ENCODE measurements at places on chromosomes 3 and 15.

DNA sequence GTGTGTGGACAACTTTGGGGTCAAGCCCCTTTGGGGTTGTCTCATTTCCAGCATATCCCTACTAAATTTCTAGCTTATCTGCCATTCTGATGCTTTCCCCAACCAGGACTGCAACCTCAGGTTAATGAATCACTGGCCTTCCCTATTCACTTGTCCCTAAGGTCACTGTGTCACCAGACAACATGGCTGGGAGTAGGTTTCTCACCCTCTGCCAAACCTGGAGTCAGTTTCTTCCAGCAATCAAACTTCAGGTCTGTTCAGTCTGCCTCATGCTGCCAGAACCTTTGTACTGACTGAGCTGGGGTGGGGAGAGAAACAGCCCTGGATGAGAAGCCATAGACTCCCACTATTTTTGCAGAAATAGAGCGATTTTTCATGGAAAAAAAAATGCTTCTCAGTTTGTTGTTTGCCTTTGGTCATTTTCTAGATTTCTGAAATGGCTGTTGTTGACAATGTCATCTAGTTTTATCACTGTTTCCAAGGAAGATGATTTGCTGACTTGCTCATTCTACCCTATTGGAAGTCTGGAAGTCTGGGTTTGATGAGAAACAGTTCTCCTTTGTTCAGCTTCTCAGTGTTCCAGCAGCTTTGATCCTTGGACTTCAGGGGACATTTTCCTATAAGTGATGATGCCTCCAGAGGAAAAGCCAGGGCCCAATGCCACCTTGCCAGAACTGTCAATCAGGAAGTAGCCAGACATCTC, 74.8 kb upstream of the IL12A start:
- DNase-seq: no peak

DNA sequence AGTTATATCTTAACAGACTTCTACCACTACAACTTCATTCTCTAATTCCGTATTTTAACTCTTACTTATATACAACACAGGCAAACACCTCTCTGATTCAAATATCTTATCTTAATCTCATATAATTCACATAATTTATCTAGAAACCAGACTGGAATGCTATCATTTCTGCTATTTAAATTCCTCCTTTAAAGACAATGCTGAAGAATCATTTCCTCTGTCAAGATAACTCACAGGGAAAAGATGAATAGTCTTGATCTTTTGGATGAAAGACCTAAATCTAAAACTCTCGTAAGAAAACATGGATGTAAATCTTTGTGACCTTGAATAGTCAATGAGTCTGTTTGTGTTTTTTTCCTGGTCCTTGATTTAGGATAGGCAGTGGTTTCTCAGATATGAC, 135.3 kb upstream of the PLXND1 start:
- no peak for DNase-seq

DNA sequence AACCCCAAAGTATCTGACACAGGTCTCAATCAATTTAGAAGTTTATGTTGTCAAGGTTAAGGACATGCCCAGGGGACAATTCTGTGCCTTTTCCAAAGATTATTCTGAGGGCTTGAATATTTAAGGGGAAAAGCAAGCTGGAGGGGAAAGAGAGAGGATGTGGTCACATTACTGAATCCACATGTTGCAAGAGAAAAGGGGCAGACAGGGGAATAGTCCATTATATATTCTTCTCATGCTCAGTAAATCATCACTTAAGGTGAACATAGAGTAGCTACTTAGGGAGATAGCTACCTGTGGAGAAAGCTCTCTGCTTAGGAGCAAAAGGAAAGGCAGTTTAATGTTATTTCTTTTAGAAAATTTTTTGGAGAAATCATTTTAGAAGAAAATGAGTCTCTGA, 751.6 kb downstream of the SI start:
- no peak for DNase-seq

DNA sequence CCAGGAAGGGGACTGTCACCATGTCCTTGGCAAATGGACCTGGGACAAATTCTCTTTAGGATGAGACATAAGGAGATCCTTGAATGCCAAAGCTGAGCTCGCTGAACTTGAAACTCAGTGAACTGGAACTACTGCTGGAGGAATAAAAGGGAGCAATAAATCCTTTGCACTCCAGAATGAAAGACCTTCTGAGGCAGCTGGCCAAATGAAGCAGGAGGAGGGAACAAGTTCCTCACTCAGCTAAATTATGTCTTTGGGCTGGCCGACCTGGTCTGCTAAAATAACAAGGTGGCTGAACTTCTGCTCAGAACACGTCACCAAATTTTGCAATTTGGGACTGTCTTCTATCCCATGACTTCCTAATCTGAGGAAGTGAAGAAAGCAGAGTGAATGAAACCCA, 314.7 kb downstream of the LPP start:
- DNase-seq: no peak

DNA sequence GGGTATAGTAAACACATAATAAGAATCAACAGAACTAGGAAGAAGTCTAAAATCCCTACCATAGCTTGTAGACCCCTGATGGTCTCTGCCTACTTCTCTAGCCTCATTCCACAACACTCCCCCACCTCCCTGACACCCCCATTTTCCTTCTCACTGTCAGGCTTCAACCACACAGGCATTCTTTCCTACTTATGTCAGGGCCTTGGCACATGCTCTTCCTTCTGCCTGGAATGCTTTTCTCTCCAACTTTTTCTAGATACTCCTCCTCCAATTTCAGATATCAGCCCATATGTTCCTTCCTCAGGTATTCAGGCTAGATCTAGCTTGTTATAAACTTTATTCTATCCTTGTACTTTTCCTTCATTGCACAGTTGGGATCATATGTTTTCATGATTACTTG, 106.0 kb upstream of the MRPL3 start:
- no peak for DNase-seq

DNA sequence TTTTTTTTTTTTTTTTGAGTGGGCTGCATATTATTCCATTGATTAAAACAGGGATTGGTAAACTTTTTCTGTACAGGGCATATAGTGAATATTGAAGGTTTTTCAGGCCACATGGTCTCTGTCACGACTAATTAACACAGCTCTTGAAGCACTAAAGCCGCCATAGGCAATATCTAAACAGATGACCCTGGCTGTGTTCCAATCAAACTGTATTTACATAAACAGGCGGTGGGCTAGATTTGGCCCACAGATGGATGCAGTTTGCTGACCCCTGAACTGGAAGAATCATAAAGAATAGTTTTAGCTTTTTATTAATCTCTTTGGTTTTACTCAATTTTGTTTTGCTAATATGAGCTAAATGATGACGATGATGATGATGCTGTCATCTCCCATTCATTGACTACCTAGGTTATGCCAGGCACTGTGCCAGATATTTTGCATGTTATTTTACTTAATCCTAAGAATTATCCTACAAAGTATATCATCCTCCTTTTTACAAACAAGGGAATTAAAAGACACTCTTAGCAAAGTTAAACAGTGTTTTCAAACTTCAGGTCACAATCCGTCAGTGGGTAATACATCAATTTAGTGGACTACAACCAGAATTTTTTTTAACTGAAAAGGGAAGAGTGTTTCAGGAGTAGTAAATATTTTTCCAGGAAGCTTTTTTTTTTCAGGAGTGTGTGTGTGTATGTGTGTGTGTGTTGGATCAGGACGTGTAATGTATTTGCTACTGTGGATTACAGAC, 54.3 kb downstream of the LMCD1 start:
- no peak for DNase-seq

DNA sequence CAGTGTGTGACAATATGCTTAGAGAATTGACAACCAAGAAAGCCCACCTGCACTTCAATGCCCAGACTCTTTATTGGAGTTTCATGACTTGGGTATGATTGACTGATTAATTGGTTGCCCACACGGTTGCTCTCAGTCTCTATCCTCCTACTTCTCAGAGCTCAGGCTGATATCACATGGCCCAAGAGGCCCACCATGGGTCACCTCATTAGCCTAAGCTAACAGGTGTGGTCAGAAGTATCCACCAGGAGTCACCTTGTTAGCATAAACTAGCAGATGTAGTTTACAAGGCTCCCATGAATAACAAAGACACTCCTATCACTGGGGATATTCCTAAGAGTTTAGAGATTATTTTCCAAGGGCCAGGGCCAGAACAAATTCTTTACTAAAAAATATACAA, 120.2 kb upstream of the MBNL1 start:
- no peak for DNase-seq

DNA sequence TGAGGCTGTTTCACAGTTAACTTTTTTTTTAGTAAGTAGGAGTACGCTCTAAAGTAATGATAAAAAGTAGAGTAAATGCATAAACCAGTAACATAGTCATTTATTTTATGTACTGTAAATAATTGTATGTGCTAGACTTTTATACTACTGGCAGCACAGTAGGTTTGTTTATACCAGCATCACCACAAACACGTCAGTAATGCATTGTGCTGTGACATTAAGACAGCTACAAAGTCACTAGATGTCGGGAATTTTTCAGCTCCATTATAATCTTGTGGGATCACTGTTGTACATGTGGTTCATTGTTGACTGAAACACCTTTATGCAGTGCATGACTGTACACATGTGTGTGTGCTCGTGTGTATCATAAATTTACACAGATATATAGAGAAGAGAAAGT, 618.0 kb upstream of the ADAMTS9 start:
- no peak for DNase-seq

- no peak for DNase-seq
Observed at GRCh38 chr3:79297245-79297960, 470.4 kb downstream of the ROBO1 start.

DNA sequence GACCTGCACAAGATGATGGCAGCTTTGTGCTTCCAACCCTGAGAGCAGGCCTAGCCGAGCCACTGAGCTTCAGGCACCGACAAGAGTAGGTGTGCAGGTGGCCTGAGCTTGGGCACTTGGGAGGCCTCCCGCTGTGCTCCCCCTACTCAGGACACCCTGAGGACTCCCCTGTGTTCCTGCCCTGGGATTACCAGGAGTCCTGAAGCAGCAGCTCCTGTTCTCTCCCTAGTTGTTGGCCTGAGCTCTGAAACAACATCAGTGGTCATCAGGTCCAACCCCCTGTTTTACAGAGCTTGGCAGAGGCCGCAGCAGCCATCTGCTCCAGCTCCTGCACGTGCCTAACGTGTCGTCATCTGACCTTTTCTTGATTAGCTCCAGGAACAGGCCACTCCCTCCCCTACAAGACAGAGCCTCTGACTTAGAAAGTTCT, 8.0 kb upstream of the MESP2 start:
- no peak for DNase-seq

- DNase-seq: no peak
Observed at GRCh38 chr3:132870541-132870940, 148.3 kb upstream of the NPHP3 start.

DNA sequence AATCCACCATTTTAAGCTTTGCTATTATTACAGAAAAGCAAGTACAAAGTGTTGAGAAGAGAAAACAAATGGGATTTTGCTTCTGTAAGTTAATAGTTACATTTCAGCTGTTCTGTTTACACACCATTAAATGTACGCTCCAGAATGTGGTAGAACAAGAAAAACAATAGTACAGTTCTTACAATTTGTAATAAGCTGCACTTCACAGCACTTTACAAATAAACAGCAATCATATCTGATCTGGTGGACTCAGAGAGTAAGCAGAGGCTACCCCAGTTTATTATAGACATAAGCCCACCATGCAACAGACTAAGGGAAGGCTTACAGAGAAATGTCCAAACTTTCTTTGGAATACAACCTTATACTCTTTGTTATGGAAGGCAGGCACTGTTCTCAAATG, 126.4 kb downstream of the OXSM start:
- no peak for DNase-seq

DNA sequence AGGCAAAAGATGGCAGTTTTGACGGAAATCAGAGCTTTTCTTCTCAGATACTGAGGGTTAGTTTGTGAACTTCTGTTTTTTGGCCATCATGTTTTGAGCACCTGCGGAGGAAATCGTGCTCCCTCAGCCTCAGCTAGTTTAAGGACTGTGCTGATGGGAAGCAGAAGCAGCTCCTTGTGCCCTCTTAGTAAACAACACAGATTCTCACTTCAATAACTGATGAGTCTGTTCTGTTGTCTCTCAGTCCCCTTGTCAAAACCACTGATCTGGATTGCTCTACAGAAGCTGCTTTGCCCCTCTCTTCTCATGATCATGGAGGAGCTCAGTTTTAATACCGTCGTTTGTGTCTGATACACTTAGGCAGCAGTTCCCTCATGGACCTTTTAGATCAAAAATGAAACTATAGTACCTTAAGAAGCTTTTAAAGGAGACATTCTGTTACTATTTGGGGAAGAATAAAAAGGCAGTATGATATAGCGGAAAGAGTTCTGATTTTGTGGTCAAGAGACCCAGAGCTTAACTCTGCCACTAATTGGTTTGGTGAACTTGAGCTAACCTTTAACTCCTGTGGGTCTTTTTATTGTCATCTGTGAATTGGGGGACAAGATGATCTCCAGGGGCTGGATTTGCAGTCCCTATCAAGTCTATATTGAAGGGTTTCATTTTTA, 152.6 kb downstream of the BBX start:
- no peak for DNase-seq

DNA sequence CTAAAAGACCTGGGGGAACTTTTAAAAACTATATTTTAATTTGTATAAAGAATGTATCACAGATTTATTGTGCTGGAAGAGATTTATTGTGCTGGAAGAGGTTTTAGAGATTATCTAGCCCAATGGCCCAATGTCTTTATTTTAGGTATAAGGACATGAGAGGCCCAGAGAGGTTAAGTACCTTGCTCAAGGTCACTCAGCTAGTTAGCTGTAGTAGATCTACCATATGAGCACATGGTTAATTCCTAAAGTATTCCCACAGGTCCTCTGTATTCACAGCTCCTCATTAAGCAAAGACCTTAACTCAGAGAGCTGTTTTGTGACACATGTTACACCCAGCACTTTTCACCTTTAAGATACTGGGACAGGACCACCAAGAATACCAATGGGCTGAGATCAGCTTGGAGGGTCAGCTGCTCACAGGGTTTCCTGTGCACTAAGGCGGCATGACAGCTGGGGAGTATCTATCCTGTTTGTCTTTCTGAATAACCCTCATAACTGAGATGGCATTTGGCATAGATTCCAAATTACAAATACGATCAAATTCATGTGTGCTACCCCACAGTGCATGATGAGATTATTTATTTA, 143.1 kb upstream of the TBL1XR1 start:
- no peak for DNase-seq

- DNase-seq: peak; percentile 77
Observed at GRCh38 chr3:183428447-183429211, at the start of gene MCF2L2. Gene MCF2L2 (minus strand): TSS chr3:183428619. CDS start chr3:183427977, 642 bp downstream.

DNA sequence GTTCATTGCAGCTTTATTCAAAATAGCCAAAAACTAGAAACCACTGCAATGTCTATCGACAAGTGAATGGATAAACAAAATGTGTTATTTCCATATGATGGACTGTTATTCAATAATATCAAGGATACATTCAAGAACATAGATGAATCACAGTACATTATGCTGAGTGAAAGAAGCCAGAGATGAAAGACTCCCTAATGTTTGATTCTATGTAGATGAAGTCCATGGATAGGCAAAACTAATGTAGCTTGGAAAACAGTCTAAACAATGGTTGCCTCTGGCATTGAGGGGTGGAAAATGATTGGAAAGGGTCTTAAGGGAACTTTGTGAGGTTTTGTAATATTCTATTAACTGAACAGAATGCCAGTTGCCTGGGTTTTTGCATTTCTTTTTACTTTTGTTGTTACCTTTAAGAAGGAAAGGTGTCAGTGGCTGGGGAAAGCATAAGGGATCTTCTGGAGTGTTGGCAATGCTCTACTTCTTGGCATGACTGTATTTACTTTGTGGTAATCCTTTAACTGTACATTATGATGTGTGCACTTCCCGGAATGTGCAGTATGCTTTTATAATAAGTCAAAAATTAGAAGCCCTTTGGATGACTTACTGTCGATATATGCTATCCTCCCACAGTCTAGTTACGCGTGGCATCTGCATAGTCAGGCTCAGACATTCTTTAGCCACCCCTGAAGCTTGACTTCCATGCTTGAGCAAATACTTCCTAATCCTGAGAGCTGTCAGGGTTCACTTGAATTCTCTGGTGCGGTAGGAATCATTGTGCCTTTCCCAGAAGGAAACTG, 20.5 kb upstream of the ATP10A start:
- no peak for DNase-seq

All from CD4-positive, alpha-beta T cell treated with Interleukin-4 for 1 hour (primary cell).